ENCODE measurements at places on chromosomes 13 and 19. TPM values are rescaled to one million over a fixed set of nuclear protein-coding genes. Genes with fewer than 3 reads are reported as not detected.

DNA sequence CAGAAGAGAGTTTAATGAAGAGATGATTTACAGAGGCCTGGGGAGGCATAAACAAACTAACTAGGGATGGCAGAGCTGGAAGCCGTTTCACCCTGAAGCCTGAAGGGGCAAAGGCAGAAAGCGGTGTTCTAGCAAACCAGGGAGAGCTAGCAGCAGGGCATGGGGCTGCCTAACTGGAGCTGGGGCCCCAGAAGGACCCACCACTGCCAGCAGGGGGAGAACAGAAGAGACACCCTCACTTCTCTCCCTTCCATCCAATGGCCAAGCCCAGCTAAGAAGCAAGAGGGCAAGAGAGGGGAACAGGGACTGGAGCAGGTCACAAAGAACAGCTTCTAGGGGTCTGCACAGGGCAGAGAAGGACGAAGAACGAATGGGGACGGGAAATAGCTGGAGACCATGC lies 195.5 kb downstream of the KATNAL1 start:
- DNase-seq, result no peak

GRCh38 chr19:29515233-29515619 lies 10.6 kb upstream of the VSTM2B start:
- DNase-seq, result no peak

GRCh38 chr19:39531834-39532232 lies 819 bp downstream of the EID2B start:
- DNase-seq, result no peak

The GPC6 gene
- 62.7 TPM for total RNA-seq

DNA sequence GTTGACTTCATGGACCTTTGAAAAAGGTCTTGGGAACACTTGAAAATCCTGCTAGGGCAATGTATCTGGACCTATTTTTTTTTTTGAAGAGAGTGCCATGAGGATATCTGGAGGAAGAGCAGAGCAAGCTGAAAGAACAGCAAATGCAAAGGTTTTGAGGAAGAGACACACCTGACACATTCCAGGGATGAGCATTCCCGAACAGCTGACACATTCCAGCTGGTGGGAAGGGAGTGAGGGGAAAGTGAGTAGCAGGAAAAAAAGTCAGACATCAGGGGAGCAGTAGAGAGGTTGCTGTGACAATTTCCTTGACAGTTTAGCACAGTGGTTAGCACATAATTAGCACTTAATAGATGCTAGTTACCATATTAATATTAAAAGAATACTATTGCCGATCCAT lies 14.7 kb downstream of the DGKH start:
- DNase-seq, result no peak

DNA sequence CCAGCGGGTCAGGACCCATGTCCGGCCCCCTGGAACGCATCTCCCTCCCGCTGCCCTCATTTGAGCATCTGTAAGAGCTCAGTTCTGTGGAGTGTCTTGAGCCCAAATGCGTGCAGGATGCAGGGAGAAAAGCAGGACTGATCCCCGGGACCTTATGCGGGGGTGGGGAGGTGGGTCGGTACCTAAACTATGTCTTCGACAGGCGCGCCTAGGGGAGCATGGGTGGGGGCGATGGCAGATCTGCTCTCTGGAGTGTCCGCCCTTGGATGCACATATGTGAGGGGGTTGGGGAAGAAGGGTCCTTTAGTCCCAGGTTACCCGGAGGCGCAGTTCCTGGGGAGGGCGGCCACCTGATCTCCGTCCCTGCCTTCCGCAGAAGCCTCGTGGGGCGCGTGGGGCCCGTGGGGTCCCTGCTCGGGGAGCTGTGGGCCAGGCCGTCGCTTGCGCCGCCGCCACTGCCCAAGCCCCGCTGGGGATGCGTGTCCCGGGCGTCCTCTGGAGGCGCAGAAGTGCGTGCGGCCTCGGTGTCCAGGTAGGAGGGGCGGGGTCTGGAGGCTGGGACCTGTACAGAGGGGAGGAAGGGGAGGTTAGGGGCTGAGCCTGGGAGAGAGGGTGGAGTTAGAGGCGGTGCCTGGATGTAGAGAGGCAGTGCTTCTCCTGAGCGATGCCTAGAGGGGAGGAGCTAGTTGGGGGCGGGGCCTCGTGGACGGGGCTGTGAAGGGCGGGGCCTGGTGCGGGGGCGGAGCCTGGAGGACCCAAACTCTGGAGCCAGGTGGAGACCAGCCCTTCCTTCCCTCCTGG lies 2.9 kb downstream of the CILP2 start:
- DNase-seq, result no peak

DNA sequence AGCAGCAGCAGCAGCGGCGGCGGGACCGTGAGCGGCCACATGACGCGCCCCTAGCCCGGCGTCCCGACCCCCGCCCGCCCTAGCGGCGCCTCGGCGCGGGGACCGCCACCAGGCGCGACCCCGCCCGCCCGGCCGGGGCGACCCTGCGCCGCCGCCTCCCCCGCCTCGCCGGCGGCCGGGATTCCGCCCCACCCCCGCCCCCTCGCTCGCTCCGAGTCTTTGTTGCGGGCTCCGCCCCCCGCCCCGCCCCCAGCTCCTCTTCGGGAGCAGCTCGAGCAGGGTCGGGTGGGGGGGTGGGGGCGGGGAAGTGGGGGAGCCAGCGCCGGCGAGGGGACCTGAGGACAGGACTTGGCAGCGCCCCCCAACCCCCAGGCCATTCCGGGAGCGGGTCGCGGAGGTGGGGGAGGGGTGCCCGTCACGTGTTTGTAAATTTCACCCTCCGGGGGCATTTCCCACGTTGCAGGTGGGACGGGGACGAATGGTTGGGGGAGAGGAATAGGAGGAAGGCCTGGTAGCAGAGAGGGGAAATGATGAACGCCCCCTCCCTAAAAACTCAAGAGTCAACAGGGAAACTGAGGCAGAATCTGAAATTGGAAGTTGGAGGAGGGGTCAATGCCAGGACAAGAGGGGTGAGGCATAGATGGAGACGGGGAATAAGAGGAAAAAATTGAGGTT lies at the start of gene OLFM2:
TSS of gene OLFM2 (minus strand) at position 190 of the 675 bp plus-strand sequence. CDS start at position 41, 149 bp downstream.
- DNase-seq, result no peak

DNA sequence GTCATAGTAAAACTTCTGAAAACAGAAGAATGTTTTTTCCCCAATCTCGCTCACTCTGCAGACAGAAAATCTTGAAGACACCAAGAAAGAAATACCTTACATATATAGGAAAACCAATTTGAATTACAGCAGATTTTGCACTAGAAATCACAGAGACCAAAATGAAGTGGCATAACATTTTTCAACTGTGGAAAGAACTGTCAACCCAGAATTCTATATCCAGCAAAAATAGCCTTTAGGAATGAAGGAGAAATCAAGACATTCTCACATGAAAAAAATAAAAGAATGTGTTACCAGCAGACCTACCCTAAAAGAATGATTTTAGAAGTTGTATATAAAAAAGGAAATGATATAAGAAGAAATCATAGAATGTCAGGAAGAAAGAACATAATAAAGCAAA lies 28.7 kb downstream of the CCDC122 start:
- no peak for DNase-seq

The RDH8 gene
- total RNA-seq, result not detected

DNA sequence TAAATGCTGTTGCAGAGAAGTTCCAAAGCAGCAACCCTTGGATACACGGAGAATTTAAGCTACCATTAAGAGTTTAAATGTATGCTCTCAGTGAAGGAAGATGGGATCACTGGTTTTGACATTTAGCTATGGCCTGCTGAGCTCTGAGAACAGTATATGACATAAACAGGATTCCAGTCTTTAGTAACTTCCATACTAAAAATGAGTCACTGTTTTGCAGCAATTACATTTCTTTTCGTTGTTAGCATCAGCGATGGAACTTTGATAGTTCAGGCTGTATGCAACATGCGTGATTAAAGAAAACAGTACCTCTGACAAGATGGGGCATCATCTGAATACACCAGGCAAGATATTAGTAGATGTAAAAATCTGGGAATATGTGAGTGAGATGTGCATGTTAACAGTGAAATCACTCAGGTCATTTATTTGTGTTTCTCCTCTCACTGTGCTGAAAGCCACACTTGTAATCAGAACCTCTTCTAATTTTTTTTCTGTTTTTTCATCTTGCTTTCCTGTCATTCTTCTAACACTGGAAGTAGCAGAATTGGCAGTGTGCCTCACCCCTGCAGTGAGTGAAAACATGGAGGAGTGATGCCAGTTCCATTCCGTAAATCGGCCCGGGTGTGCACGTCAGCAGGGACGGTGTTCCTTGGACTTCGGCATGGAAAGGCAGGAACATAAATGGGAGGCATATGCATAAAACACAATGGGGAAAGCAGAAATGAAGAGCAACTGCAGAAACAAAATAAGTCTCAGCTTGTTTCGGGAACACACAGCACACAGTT lies 361.5 kb downstream of the OXGR1 start:
- no peak for DNase-seq

- no peak for DNase-seq
Observed at GRCh38 chr19:46724468-46724867, 7.6 kb upstream of the PRKD2 start.

The F7 gene
- 0.55 TPM for total RNA-seq

DNA sequence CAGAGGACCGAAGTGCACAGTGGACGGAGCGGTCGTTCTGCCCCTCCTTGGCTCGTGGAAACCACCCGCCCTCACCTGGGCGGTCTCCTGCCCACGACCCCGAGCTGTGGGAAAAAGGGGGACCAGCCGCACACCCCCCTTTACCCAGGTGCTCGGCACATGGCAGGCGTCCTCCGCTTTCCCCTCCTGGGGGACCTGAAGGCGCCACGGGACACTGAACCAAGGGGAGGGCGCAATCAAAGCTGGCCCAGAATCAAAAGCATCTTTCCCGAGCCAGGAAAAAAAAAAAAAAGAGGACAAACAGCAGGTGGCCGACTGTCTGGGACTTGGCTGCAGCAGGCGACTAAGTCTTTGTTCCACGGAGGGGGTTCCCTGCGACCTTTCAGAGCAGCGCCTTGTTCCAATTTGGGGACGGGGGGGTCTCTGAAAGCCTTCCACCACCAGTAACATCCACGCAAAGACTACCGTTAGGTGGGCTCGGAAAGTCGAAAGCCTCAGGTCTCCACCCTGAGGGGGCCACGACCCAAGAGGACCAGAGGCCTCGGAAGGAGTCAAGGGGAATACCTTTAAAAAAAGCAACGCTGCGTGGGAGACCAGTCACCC lies 1.1 kb downstream of the MBD3 start:
- no peak for DNase-seq

The MISP gene
- 52.4 TPM for total RNA-seq

DNA sequence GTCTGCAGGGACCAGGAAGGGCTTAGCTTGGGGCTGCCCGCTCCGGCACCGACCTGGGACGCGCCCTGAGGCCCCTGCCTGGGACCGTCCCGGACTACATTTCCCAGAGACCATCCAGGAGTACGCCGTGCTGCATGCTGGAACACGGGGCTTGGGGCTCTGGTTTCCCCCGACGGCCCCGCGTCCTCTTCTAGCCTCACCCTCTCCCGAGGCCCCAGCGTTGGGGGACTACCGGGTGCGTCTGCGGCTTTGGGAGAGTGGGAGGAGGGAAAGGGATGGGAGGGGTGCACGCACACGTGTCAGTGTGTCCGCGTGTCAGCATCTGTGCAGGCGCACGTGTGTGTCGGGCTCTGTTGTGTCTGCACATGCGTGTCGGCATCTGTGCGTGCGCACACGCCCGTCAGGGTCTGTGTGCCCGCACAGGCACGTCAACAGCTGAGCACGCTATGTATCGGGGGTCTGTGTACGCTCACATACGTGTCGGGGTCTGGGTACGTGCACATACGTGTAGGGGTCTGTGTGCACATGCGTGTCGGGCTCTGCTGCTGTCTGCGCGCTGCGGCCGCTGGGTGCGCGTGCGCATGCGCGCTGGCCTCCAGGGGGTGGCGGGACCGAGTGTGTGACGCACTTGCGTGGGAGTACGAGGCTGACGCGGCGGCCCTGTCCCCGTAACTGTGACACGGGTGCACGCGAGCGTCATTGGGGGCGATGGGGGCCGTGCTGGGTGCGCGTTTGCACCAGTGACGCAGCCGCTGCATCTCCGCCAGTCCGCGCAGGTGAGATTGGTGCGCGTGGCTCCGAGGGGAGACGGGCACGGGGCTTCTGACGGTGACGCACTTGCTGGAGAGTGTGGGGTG lies at the start of gene ZNF331:
TSS of gene ZNF331 (plus strand) at position 625 of the 857 bp plus-strand sequence. CDS start 31,232 bp downstream, outside the sequence.
- no peak for DNase-seq

GRCh38 chr13:26896986-26897668 lies 136.5 kb upstream of the GPR12 start:
- no peak for DNase-seq

The PRR20E gene
- total RNA-seq, result not detected

GRCh38 chr19:39542206-39542605 lies 2.2 kb upstream of the EID2 start:
- no peak for DNase-seq

GRCh38 chr13:83825676-83826075 lies 56.6 kb downstream of the SLITRK1 start:
- no peak for DNase-seq

GRCh38 chr13:43110036-43110435 lies 86.7 kb downstream of the DNAJC15 start:
- DNase-seq, result no peak

GRCh38 chr13:43516401-43516833 lies 270.4 kb downstream of the ENOX1 start:
- no peak for DNase-seq

DNA sequence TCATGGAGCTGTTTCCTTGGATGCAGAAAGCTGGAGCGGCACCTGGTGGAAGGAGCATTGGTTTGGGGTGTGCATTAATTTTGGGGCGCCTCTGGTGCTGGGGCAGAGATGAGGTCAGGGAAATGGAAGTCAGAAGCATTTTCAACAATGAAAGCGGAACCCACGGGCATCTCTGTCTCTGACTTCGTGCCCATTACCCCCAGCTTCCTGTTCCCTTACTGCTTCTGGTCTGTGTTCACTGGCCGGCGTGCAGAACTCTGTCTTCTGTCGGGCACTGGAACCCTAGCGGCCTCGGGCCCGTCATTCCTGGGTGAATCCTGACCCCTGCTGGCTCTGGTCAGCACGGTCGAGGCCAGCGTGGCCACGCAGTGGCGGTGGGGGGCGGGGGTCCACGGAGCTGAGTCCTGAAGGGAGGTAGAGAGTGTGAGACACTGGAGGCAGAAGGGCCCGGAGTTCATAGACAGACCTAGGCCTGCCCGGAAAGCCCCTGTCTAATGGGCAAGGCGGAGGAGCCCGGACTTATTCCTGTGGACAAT lies 7.9 kb upstream of the LINGO3 start:
- no peak for DNase-seq

The SIGLEC5 gene
- total RNA-seq, result not detected

The IGFL2 gene
- not detected for total RNA-seq

The LILRA1 gene
- total RNA-seq, result not detected

GRCh38 chr13:55615081-55615480 lies 1525.6 kb upstream of the PRR20A start:
- no peak for DNase-seq

All from kidney epithelial cell (primary cell).